ENCODE measurements at places on chromosomes 2 and 18. TPM values are rescaled to one million over a fixed set of nuclear protein-coding genes. Genes with fewer than 3 reads are reported as not detected.

DNA sequence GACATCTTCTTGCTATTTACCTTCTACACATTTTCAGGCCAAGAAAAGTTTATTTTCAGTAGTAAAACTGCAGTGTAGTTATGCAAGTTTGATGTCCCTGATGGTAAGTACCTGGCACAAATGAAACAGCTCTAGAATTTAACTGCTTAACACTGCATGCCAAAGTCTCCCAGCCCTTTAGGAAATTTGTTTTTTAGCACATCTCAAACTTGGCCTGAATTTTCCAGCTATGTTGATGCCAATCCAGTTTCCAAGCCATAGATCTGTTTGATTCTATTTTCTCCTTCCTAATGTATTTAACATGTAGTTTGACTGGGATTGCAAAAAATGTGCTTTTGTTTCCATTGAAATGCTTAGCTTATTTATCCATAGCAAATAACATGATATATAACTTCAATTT is 29.3 kb upstream of the ZNF385B start:
- DNase-seq = peak; percentile 58

- DNase-seq = peak; percentile 14
Measured at GRCh38 chr18:33751613-33752221, 173.7 kb downstream of the ASXL3 start.

DNA sequence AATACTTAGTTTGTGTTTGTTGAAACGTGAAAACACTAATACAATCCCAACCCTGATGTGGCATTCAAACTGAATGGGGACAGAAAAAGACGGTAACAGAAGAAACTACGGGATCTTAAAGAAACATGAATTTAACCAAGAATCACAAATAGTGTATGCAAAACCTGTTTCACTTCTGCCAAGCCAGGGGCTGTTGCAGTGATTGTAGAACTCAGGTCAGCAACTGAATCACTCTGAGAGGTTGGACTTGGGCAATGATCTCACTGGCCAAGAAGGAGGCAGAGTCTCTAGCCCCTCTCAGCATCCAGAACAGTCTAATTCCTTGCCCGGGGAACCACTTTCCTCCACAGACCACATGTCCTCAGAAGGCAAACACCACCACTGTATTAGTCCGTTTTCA is 54.9 kb upstream of the CRIM1 start:
- DNase-seq = no peak

DNA sequence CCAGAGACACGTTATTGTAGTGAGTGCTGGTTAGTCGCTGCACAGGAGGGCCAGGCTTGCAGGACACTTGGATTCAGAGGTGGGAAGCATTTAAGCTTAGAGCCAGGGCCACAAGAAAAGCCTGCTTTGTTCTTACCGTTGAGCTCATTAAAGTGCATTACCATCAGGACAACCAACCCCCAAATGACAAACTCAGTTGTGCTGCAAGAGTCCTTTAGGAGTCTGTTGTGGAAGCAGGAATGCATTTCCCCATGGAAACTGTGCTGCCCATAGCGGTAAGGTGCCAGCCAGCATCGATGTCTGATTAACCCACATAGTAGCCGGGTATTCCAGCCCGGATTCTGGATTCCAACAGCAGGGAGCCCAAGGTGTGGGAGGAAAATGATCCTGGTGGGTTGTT is 23.4 kb upstream of the REEP1 start:
- no peak for DNase-seq

GRCh38 chr18:66346833-66347588 is 256.9 kb downstream of the CDH19 start:
- no peak for DNase-seq

DNA sequence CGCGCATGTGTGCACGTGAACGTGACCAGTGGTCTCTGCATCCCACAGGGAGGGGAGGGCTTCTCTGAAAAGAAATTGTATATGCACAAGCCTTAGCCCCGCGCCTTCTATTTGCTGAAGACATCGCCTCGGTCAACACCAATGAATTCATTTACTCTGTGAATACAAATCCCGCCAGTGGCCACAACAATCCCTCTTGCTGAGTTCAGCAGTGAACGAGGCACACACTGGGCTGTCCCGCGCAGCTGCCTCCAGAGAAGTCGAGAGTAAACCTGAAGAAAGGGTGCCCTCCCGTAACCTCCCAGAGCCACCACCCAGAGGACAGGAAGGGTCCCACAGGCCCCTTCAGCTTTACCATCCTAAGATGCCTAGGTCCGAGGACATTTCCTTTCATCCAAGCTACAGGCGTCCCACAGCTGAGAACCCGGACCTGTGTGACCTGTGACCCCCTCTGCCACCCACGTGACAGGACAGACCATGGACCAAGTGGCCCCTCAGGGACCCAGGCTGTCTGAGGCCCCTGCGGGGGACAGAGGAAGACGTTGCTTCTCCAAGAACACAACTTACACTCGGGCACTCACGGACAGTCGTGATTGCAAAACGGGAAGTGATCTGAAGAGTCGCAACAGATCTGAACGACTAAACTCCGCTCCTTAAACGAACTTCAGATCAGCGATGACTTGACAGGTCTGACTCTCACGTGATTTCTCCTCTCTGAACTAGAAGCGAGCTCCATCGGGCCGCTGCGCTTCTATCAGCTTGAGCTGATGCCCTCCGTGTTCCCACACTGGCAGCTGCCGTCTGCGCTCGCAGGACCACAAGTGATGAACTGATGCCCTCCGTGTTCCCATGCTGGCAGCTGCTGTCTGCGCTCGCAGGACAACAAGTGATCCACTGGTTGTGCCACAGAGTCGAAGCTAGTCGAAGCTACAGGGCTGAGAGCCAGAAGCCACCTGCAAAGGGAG is 92.7 kb downstream of the ZNF516 start:
- no peak for DNase-seq

GRCh38 chr18:76353500-76353899 is 141.5 kb downstream of the ZNF516 start:
- DNase-seq = no peak

- DNase-seq = no peak
Measured at GRCh38 chr2:134170294-134170693, 83.6 kb upstream of the MGAT5 start.

- DNase-seq = no peak
Measured at GRCh38 chr2:85784474-85784986, 30.7 kb downstream of the ATOH8 start.

DNA sequence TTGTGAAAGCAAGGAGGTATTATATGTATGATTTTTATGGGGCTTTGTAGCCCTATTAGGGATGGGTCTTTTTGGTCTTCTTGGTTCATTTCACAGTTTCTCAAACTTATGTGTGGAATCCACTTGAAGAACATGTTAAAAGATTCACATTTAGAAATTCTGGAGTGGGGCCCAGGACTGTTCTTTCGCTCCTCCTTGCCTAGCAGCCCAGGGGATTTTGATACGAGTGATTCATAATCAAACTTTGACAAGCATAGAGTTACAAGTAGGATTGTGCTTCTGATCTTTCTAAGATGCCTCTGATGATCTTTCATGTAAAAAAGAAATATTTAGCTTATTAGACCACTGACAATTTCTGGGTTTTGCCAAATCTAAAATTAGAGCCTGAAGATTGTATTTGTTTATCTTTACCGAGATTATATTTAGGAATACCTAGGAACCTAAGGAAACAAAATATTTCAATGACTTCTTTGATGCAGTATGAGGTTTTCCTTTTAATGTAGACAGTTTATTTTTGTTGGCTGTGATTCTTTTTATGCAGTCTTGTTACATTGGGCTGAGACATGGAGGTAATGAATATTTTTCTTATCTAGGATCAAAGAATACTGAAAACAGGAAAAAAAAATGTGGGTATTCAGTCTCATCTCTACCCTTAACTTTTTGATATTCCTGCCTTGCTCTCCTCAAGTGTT is 324.0 kb downstream of the PARD3B start:
- no peak for DNase-seq

GRCh38 chr18:50969448-50969847 is 1.6 kb downstream of the ELAC1 start:
- DNase-seq = no peak

DNA sequence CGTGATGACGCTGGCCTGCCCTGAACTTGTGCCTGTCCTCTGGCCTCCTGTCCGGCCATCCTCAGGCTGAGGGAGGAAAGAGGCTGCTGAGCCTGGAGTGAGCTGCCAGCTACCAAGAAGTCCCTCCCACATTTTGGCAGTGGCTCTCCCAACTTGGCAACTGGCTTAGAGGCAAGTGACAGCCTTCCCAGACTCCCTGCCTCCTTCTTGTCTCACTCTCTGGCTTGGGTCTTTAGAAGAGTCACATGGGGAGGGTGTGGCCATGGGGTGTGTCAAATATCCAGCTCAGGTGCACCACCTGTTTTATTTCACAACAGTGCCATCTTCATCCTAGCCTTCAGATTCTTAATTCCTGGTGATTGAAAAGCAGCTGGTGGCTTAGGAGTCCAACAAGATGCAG is 222.9 kb downstream of the PRKCE start:
- DNase-seq = no peak

GRCh38 chr2:109582928-109583895 is 30.6 kb downstream of the SEPTIN10 start:
- no peak for DNase-seq

- DNase-seq = no peak
Measured at GRCh38 chr2:184041077-184041476, 557.3 kb upstream of the ZNF804A start.

DNA sequence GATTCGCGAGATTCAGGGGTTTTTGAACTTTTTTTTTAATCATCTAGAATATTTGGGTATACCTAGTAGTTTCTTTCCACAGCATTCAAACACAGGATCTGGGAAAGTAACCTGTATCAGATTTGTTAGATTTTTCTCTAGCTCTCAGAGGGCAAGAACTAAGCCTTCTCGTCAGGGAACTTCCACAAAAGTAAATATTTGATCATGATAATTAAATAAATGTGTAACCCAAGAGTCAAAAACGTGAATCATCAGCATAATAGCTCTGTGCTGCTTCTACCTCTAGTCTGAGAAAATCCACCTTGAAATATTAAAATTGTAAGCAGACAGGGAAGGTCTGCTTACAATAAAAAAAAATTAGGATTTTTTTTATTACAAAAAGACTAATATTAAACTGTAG is 225.7 kb upstream of the SPOPL start:
- no peak for DNase-seq

DNA sequence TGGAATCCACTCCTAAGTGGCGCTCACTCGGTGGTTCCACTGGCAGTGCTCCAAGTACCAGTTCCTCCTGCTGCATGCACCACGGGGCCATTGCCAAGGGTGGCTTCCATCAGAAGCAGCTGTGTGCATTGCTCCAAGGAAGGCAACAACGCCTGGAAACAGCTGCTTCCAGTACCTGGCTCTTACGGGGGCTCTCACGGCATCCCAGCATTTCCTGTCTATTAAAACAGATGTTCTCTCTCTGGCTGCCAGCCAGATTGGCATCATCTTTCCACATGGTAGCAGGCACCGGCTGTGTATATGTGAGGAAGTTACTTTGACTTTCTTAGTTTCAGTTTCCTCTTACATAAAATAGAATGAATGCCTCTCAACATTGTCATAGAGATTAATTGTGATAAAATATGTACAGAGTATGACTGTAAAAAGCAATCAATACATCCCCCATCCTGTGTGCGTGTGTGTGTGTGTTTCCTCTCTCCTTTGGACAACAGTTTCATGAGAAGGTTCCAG is 84.9 kb downstream of the CMPK2 start:
- peak; percentile 77 for DNase-seq

- DNase-seq = no peak
Measured at GRCh38 chr18:78403371-78403770, 576.2 kb upstream of the SALL3 start.

DNA sequence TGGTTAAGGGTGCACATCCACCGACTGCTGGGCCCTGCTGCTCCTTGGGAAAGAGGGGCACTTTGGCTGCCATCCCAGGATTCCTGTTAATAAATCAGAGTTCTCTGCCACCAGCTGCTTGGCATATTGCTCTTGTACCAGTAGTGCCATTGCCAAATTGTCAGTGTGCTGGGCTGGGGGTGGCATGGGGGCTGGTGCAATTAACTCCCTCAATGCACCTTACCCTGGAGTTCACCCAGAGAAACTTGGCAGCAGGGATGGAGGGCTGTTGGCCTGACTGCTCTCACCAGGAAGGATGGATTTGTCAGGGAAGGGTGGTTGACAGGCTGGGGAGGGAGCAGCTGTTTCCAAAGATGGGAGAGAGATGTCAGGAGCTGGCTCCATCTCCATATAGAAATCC is 94.6 kb upstream of the SKOR2 start:
- DNase-seq = no peak

- DNase-seq = no peak
Measured at GRCh38 chr18:46536215-46536874, 120.7 kb downstream of the LOXHD1 start.

GRCh38 chr2:218962859-218963492 is 3.5 kb downstream of the CDK5R2 start:
- DNase-seq = peak; percentile 75

- no peak for DNase-seq
Measured at GRCh38 chr18:77250926-77251729, 1.5 kb downstream of the GALR1 start.

GRCh38 chr18:78632111-78632541 is 347.5 kb upstream of the SALL3 start:
- DNase-seq = no peak

GRCh38 chr18:27143580-27144287 is 41.4 kb downstream of the CHST9 start:
- DNase-seq = no peak

GRCh38 chr2:108171657-108172056 is 68.1 kb upstream of the SULT1C3 start:
- no peak for DNase-seq

- DNase-seq = no peak
Measured at GRCh38 chr2:241558532-241559322, at the start of gene BOK. TSS of gene BOK (plus strand) at chr2:241558745. CDS start at chr2:241559484, 739 bp downstream.

The PLA2R1 gene
- polyA plus RNA-seq = 9.2 TPM

The EPB41L3 gene
- 119 TPM for polyA plus RNA-seq

The MRO gene
- 0.31 TPM for polyA plus RNA-seq

The CRYBA2 gene
- polyA plus RNA-seq = not detected

The EIPR1 gene
- 16.1 TPM for polyA plus RNA-seq

The ANKRD36C gene
- 46.1 TPM for polyA plus RNA-seq

The ACKR3 gene
- 67.0 TPM for polyA plus RNA-seq

The G6PC2 gene
- not detected for polyA plus RNA-seq

The IL36RN gene
- polyA plus RNA-seq = not detected

The VWC2L gene
- polyA plus RNA-seq = not detected

The TGFBRAP1 gene
- polyA plus RNA-seq = 11.4 TPM

The KIAA2012 gene
- polyA plus RNA-seq = 0.81 TPM

The SP140 gene
- polyA plus RNA-seq = 0.43 TPM

The SKOR2 gene
- polyA plus RNA-seq = not detected

The ALPG gene
- polyA plus RNA-seq = not detected

The CDH19 gene
- polyA plus RNA-seq = 1.1 TPM

The SATB2 gene
- polyA plus RNA-seq = 2.3 TPM

The PAX8 gene
- not detected for polyA plus RNA-seq

The GPR35 gene
- 0.90 TPM for polyA plus RNA-seq

All from muscle of arm (tissue), 14 donors.